ENCODE measurements at places on chromosomes 12 and 14. TPM values are rescaled to one million over a fixed set of nuclear protein-coding genes. Genes with fewer than 3 reads are reported as not detected.
A peak's percentile ranks its signal among the peaks of the same experiment; 100 is the strongest.

- DNase-seq, result no peak
Measured at GRCh38 chr14:38623661-38624060, 367.8 kb upstream of the CLEC14A start.

GRCh38 chr14:105060751-105061427, 4.3 kb downstream of the GPR132 start:
- DNase-seq, result no peak

DNA sequence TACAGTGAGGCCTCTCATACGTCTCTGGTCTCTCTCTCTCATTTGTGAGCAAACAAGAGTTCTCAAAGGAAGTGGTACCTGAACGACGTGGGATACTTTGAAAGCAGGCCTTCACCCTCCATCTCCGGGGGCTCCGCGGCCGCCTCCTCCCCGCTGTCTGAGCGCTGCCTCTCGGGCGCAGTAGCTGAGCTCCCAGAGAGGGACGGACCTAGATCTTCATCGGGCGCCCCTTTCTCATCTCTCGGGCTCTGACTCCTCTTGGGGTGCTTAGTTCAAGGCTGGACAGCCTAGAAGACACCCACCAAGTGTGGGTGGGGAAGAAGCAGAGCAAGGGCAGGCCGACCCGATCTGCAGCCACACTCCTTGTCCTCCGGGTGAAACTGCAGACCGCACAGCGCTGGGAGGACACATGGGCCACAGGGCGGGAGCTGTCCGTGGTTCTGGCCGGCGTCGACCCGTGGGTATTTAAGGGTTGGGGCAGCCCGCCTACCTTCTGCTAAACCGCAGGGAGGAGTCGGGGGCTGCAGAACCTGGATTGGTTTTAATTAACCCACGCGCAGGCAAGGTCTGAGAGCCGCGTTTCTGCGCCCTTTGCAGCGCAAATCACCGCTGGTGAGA, 92.7 kb downstream of the PAH start:
- DNase-seq, result no peak

DNA sequence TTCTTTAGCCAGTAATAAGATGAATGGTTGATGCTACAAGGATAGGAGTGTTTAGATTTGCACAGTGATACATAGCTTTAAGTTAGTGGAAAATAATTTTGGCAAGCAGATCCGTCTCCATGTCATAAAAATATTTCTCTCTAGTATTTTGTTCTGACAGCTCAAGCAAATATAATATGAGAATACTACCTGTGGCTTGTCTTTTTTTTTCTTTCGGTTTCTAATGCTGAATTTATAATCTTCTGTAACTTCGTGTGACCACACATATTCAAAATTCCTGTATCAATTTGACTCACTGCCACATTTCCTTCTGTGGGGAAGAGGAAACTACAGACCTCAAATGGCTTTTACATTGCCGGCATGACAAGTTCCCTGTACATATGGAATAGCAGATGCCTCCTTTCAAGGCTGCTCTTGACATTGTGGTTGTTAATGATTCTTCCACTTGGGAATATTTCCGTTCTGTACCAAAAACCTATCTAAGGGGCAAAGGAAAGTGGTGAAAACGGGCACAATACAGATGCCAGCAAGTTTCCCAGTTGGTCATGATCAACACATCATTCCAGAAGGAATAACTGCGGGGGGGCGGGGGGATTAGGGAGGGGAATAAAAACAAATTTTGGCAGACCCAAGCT, 103.6 kb upstream of the CCDC91 start:
- no peak for DNase-seq

GRCh38 chr14:57937676-57938075, 71.8 kb upstream of the SLC35F4 start:
- no peak for DNase-seq

GRCh38 chr12:95805864-95806671, 15.5 kb upstream of the NTN4 start:
- peak; percentile 19 for DNase-seq

DNA sequence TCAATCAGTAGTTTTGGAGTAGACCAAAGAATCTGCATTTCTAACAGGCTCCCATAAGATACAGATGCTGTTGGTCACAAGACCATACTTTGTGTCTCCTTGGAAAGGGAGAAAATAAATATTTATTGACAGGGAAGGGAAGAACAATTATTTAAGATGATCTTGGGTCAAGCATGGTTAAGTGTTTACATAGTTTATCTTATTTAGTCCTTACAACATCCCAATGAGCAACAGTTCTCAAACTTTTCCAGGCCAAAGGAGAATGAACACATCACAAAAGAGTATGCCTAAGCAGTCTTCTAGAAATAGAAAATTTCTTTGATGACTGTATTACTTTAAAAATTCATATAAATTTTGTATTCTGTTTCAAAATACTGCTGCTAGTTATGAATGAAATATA, 8.8 kb downstream of the LPCAT3 start:
- no peak for DNase-seq

GRCh38 chr12:98238515-98239130, 276.8 kb upstream of the TMPO start:
- no peak for DNase-seq

DNA sequence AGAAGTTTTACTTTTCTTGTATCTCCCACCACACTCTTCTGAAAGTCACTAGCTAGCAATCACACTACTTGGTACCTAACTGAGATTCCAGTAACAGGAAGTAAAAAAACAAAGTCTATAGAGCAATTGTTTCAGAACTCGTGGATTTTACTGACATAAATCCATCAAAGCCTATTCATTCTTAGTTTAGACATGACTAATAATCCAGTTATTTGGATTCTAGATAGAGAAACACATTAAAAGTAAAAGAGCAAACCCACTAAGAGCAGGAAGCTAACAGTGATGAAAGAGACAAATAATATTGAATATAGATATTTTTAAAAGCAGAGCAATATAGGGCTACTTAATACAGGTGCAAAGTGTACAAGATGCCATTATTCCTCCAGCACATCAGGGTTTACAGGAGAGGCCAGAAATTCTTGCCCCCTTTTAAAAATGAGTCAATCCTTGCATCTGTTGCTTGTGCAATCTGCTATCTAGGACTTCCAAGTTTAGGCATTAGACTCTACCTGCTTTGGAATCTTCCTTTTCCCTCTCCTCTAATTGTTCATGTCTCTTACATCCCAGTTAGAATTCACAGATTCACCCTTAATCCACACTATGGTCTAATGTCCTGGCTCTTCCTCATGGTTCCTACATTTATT, 6.0 kb downstream of the HEATR5A start:
- DNase-seq, result no peak

- peak; percentile 80 for DNase-seq
Measured at GRCh38 chr12:48936379-48936979, 11.2 kb upstream of the FKBP11 start.

- DNase-seq, result no peak
Measured at GRCh38 chr12:65765436-65765813, 58.9 kb upstream of the HMGA2 start.

DNA sequence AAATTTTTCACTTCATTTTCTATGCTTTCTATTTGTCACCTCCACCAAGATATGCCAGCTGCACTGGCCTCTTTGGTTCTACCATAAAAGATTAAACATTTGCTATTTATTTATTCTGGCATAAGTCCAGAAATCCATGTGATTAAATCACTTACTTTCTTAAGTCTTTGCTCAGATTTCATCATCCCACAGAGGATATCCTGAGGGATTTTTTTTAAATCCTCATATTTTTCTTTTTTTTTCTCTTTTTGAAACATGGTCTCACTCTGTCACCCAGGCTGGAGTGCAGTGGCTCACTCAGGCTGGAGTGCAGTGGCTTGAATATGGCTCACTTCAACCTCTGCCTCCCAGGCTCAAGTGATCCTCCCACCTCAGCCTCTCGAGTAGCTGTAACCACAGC, 645.4 kb upstream of the ATXN7L3B start:
- no peak for DNase-seq

DNA sequence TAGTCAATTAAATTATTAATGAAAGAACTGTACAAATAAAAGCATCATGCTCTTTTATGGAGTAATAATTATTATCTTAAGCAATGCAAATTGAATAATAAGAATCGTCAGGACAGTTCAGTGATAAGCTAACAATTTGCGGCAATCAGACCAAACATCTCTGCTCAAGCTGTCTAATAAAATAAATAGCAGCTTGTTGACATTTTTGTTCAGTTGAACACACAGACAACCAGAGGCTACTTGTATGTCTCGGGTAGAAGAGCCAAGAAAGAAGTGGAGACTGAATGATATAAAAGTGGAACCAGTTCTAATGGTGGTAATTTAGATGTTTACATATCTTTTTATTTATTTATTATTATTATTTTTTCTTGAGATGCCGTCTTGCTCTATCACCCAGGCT, 57.4 kb upstream of the FOXN3 start:
- DNase-seq, result no peak

MARCHF9 gene
- total RNA-seq, result 35.4 TPM

NELL2 gene
- 11.9 TPM for total RNA-seq

PCNX4 gene
- total RNA-seq, result 34.7 TPM

ARID2 gene
- 73.4 TPM for total RNA-seq

CALCOCO1 gene
- total RNA-seq, result 209 TPM

ACSM4 gene
- total RNA-seq, result not detected

RASSF9 gene
- total RNA-seq, result not detected

All from CD4-positive, CD25-positive, alpha-beta regulatory T cell (primary cell).